ENCODE measurements at places on chromosomes 6 and 20.
A peak's percentile ranks its signal among the peaks of the same experiment; 100 is the strongest.

- peak; percentile 46 for DNase-seq
Observed at GRCh38 chr20:63957690-63958441, 1.6 kb upstream of the UCKL1 start.

DNA sequence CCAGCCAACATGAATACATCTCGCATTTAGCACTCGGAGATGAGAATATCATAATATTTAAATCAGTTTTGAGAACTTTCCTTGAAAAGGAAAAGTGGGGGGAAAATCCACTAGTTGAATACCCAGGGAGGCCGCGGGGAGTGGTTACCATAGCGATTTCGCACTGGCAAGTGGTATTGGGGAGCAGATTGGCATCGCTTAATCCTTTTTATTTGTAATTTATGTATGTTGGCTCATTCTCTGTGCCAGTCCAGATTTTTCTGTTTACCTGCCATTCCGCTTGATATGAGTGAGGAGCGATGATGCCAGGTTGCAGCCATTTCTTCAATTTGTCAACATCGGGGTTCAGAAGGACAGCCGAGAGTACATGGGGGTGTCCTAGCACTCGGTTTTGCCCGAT, 291.8 kb downstream of the ZNF217 start:
- no peak for DNase-seq

- no peak for DNase-seq
Observed at GRCh38 chr6:144162977-144163376, 12.7 kb downstream of the STX11 start.

DNA sequence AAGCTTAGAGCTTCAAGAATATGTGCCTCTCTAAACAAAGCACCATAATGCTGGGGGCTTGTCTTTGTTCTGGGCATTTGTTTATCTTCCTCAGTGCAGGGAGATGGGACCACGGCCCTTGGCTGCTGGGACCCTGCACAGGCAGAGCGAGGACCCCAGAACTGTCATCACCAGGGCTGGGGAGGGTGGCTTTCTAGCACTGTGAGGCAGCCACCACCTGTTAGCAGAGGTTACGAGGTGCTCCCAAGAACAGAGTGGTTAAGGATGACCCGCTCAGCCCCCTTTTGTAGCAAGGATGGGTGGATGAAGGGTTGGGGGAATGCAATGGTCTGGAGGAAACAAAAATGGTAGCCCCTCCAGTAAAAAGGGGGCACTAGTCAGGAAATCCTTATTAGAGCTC, 34.9 kb downstream of the METTL24 start:
- no peak for DNase-seq

DNA sequence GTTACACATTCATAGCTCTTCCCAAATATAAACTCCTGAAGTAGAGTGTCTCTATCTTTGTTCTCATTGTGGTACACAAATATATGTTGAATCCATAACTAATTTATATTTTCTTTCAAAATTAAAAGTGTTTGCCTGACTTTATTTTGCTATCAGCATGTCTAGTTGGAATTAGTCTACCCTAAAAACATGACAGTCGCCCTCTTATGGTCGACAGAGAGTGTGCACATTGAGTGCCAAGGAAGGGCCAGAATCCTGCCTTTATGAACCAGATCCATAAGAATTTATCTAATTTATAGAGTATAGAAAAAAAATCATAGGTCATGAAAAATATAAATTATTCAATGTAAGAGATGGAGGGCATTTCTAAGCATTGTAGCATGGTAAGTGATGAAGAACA, 12.3 kb upstream of the DEFB112 start:
- no peak for DNase-seq

GRCh38 chr6:111581957-111582356, 23.7 kb downstream of the TRAF3IP2 start:
- DNase-seq: no peak

- DNase-seq: peak; percentile 15
Observed at GRCh38 chr6:3324262-3324942, 65.7 kb downstream of the PSMG4 start.

GRCh38 chr20:60641879-60642447, 610.1 kb upstream of the CDH4 start:
- DNase-seq: no peak

DNA sequence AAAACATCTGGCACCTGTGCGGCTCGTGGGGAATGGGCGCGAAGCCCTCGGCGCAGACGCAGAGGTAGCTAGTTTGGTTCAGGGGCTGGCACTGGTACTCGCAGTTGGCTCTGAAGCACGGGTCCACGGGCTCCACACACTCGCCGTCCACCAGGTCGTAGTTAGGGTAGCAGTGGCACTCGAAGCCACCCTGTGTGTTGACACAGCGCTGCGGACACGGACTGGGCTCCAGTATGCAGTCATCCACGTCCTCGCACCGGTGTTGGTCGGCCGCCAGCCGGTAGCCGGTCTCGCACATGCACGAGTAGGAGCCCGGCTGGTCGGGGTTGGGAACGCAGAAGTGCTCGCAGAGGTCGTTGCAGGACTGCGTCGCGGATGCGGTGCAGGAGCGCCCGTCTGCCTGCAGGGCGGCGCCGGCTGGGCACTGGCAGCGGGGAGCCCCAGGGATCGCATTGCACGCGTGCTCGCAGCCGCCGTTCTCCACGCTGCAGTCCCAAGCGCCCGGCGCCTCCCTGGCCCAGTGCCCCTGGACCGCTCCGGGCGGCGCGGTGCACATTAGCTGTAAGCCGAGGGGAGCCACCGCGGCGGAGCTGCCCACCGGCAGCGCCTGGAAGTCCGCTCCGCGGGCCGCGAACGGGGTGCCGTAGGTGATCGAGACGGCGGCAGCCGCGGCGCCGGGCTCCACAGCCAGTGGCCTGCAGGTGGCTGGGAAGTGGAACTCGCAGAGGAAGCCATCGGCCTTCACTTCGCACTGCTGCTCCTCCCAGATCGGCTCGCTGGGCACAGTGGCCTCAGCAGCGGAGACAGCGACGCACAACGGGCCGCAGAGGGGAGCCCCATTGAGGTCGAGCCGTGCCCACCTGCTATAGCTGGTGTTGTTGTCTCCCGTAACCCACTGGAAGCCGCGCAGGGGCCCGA, 930 bp downstream of the THBD start:
- DNase-seq: no peak

DNA sequence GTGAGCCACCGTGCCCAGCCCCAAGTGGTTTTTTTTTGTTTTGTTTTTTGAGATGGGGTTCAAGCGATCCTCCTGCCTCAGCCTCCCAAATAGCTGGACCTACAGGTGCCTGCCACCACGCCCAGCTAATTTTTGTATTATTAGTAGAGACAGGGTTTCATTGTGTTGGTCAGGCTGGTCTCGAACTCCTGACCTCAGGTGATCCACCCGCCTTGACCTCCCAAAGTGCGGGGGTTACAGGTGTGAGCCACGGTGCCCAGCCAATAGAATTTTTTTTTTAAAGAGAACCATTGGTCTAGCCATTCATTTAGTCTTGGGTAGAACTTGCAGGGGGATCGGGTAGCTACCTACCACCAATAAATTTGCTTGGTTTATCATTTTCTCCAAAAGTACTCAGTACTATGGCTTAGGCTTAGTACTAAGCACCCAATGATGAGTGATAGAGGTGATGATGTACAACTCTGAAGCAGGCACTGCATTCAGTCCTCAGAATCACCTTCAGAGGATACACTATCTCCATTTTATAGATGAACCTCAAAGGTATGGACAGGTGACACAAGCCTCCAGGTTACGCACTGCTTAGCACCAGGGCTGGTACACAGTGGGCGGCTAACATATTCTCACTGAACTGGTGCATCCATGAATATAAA, 12.9 kb upstream of the C20orf203 start:
- no peak for DNase-seq

- no peak for DNase-seq
Observed at GRCh38 chr20:2760297-2760951, 40.0 kb downstream of the CPXM1 start.

DNA sequence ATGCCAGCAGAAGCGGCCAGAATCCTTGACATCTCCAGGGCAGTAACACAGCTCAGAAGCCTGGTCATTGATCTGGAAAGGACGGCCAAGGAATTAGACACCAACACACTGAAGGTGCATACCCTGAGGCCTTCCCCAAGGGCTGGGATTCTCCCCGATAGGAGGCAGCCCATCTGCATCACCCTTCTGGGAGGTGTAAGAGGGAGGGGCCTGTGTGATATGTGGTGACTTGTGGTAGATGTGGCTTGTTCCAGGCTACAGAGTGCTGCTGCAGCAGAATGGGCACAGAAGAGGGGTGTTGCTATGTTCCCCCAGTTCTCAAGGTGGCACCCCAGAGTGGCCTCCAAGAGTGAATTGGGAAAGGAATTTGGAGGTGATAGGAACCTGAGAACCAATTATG, 11.2 kb downstream of the TRIM40 start:
- no peak for DNase-seq

DNA sequence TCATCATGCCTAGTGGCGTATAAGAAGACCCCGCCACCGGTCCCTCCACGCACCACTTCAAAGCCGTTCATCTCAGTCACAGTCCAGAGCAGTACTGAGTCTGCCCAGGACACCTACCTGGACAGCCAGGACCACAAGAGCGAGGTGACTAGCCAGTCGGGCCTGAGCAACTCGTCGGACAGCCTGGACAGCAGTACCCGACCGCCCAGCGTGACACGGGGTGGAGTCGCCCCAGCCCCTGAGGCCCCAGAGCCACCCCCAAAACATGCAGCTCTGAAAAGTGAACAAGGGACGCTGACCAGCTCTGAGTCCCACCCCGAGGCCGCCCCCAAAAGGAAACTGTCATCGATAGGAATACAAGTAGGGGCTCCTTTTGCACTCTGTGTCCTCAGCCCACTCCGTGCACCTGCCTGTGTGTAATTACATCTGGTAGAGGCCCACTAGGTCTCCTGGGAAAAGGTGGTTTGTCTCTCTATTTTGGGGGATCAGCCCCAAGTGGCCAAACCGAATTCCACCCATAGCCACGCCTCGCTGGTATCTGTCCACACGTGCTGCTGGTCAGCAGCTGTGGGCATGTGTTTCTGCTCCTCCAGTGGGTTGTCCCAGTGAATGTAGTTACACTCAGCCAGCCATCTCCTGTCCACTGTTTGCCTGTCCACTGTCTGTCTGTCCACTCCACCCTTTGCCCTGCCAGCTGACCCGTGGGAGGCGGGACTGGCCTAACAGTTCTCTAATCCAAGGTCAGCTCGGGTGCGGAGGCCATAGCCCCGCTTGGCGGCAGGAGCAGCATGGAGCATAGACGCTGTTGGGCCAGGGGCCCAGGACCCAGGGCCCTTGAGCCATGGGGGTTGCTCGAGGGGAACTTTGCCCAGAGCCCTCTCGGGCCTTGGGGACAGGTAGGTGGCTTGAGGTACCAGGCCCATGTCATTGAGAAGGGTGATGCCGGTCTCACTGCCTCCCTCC, 44.3 kb upstream of the MYL9 start:
- no peak for DNase-seq

DNA sequence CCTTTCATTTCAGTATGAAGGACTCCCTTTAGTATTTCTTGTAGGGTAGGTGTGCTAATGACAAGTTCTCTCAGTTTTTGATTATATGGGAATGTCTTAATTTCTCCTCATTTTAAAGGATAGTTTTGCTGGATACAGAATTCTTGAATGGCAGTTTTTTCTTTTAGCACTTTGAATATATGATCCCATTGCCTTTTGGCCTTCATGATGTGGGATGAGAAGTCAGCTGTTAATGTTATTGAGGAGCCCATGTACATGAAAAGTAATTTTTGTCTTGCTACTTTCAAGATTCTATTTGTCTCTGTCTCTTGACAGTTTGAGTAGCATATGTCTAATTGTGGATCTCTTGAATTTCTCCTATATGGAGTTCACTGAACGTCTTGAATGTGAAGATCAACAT, 30.9 kb downstream of the RSPH3 start:
- no peak for DNase-seq

- no peak for DNase-seq
Observed at GRCh38 chr20:58661598-58662473, 10.8 kb downstream of the STX16 start.

DNA sequence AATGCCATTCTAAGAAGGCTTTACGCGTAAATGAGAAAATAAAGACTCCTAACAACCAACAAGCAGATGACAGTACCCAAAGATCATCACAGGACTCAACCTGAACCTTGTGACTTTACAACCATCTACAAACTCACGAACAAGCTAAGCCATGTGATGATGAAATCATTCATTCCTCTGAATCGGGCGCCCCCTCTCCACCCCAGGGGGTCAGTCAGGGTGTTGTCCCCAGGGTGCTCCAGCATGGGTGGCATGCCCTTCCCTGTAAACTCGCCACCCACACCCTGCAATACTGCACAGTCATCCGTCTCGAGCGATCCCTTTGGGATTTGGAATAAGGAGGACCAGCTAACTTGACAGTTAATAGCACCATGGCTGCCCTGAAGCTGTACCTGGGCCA, 12.6 kb downstream of the SERPINB6 start:
- no peak for DNase-seq

- no peak for DNase-seq
Observed at GRCh38 chr6:74073999-74074398, 378.0 kb downstream of the CD109 start.

DNA sequence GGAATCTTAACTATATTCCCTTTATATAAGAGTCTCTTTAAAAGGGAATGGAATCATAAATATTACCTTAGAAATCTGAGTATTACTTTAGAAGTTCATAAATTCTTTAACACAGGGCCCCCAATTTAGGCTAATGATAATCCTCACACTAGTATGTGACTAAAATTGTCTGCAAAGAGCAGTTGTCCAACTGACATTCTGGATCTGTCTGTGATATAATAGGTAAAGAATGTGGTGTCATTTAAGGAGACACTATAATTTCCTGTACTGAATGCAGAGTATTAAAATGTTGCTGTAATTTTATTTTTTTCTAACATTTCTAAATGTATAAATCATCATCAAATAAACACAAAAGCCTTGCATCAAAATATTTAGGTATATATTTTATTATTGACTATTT, 128.5 kb upstream of the DST start:
- no peak for DNase-seq

DNA sequence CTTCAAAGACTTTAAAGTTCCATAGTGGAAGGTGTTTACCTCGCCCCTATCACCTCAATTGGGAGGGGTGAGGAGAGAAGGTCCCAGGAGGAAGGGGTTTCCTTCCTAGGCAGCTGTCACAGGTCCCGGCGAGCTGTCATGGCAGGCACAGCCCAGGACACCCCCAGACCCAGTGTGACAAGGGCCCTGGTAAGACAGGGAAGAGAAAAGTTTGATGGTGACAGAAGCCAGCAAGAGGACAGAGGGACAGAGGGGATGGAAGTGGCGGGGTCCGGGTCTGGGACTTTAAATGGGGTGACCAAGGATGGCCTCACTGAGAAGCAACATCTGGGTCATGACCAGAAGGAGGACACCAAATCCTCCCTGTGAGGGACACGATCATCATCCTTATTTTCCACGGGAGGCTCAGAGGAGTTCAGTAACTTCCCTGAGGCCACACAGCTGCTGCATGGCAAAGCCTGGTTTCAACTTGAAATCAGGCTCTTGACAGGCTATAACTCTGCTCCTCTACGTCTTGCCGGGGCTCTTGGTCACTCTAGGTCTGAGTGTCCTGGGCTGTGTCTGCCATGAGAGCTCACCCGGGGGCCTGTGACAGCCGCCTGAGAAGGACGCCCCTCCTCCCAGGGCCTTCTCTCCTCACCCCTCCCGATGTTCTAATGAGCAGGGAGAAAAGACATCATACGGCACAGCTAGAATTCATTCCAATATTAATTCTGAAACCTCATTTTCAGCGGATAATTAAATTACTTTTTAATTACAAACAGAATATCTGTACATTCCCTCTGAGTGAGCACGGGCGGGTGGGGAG, 222.2 kb downstream of the PREX1 start:
- no peak for DNase-seq
